ENCODE measurements at places on chromosomes 13 and 19.

DNA sequence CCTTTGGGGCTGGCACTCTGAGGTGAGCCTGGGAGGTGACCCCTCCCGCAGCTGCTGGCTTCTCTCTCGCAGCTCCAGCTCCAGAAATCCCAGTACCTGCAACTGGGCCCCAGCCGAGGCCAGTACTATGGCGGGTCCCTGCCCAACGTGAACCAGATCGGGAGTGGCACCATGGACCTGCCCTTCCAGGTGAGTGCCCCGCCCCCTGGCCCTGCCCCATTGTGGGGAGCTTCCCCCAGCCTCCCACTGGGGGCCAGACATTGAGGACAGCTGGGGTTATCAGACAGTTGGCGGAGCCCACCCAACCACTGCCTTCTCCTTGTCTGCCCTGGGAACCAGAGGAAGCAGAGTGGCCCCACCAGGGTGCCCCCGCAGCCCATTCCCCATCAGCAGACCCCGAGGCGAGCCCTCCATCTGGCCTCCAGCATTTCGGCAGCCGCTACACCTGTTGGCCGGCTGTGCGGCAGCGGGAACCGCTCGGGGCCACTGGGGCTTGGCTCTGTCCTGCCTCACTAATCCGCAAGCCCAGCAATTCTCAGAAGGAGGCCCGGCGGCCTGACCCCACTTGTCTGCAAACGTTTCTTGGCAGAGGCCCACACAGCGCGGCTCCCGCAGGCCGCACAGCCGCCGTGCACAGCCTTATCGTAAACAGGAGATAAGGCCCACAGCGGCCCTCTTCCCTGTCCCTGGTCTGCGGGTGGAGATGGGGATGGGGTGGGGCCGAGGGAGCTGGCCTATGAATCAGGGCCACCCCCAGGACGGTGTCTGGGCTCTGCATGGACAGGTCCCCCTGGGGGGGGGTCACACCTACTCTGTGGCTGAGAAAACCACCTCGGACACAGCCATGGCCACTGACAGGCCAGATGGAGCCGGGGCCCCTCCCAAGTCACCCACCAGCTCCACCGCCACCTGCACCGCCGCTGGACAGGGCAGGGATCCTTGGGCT lies 48.0 kb downstream of the COMP start:
- DNase-seq = no peak

- no peak for DNase-seq
Measured at GRCh38 chr13:76852986-76853385, 33.2 kb downstream of the KCTD12 start.

DNA sequence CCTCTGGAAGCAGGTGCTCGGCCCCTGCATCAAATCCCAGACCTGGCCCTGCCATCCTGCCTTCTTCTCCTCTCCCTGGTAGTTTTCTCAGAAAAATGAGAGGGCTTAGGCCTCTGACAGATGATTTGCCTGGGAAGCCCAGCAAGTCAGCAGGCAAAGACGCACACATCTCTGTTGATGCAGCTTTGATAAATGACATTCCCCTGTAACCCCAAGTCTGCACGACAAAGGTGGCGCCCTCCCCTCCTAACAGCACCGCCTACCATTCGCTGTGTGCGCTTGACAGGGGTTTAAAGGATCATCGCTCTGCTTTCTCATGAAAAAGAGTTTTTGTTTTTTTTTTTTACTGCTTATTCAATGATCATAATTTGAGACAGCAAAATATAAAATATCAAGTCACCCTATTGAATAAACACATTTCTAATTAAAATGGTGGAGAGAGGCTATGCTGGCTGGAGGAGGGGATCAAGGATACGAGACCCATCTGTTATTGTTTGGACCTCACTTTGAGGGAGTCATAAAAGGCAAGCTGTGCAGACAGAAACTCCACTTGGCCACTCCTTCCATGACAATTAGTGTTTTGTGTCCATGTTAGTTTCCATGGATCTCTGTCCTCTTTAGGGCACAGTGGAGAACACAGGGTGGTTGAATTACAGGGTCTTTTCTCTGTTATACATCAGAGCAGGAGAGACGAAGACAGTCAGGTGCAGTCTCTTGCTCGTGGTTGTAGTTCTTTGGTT lies 126.1 kb downstream of the FGF9 start:
- DNase-seq = no peak

- no peak for DNase-seq
Measured at GRCh38 chr13:75666646-75667351, 30.7 kb downstream of the LMO7 start.

GRCh38 chr19:7004313-7004931 lies 16.8 kb downstream of the MBD3L2B start:
- DNase-seq = no peak

- no peak for DNase-seq
Measured at GRCh38 chr19:7535998-7536695, 630 bp downstream of the PNPLA6 start.

- DNase-seq = no peak
Measured at GRCh38 chr19:12521996-12522395, 29.3 kb downstream of the ZNF564 start.

DNA sequence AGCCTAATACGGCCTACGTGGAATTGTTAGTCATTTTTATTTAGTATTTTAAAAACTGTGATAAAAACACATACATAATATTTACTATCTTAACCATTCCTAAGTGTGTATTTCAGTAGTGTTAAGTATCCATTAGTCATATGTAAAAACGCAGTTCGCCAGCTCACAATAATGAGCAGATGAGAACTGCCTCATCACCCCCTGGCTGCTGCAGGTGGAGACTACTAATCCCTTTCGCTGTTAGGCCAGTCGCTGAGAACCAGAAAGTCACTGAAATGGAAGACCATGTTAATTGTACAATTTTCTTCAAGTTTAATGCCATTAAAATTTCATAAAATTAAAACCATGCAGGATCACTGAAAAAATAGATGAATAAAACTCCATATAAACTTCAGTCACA lies 1.6 kb downstream of the ESD start:
- DNase-seq = no peak

DNA sequence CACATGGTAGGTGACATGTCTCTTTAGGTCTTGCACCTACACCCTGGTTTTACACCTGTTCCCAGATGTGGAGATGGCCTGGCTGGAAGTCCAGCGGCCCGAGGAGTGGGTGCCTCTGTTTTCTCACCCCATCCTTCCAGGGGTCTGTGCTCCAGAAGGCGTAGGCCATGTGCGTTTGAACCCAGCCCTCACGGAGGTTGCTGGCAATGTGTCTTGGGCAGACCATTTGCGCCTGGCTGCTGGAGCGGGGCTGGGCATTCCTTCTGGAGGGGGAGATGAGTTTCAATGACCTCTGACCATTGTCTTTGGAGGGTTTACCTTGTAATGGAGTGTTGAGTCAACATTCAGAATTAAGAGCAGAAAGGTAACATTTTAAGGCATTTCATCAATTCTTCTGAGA lies 54.8 kb upstream of the ZNF536 start:
- no peak for DNase-seq

Measured in stimulated activated CD8-positive, alpha-beta memory T cell treated with anti-CD3 and anti-CD28 coated beads, Interleukin-4, amount 100 ng/mL, for 24 hours (primary cell).